ENCODE measurements at places on chromosomes 11 and 22. TPM values are rescaled to one million over a fixed set of nuclear protein-coding genes. Genes with fewer than 3 reads are reported as not detected.
A peak's percentile ranks its signal among the peaks of the same experiment; 100 is the strongest.

MYRF gene
- 0.15 TPM for total RNA-seq

ROM1 gene
- total RNA-seq: 3.1 TPM

GRCh38 chr22:40210818-40211217 lies 33.1 kb downstream of the TNRC6B start:
- no peak for DNase-seq

GRCh38 chr11:12212174-12212820 lies 101.9 kb downstream of the MICAL2 start:
- DNase-seq: no peak

ADM gene
- total RNA-seq: 324 TPM

DNA sequence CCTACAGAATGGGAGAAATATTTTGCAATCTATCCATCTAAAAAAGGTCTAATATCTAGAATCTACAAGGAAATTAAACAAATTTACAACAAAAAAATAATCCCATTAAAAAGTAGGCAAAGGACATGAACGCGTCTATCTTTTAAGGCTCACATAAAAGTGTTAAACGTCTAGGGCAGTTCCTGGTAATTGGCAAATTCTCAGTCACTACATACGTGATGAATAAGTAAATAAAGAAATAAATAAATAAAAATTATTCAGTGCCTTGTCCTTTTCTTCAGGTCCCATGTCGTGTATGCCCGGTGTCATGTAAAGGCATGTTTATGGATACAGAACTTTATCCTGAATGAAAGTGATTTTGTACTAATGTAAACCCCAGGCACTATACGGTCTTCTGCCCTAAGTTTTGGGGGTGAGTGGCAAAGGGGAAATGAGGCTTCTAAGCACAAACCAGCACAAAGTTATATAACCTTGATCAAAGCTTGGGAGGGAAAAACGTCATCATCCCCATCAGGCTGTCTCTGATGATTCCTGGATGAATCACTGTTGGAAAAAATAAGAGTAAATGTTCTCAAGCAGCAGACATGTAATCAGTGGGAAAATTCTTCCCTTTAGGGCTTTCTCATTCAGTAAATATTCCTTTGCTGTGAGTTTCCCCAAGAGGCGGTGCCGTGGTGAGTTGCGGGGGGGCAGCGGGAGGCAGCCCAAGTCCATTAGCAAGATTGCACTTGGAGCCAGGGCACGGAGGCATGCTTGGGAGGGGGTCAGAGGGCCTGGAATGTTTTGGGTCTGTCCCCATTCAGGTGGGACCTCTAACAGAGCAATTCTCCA lies 30.4 kb upstream of the MICAL2 start:
- peak; percentile 98 for DNase-seq

NXPE4 gene
- total RNA-seq: not detected

DNA sequence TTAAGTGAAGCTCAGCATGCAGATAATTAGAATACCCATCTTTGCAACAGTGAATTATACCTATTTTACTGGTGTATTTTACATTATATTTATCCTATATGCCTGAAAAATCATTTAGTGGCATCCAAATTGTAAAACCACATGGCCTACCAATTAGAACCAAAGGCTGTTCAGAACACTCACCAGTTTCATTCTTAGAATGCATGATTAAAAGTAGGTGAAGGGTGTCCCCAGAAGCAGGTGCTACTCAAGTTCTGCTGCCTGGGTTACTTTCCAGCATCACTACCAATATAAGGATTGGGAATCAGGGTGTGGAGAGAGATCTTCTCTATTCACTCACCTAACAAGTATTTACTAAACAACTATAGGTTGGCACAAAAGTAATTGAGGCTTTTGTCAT lies 103.3 kb downstream of the SGSM3 start:
- no peak for DNase-seq

RFPL3 gene
- not detected for total RNA-seq

DNA sequence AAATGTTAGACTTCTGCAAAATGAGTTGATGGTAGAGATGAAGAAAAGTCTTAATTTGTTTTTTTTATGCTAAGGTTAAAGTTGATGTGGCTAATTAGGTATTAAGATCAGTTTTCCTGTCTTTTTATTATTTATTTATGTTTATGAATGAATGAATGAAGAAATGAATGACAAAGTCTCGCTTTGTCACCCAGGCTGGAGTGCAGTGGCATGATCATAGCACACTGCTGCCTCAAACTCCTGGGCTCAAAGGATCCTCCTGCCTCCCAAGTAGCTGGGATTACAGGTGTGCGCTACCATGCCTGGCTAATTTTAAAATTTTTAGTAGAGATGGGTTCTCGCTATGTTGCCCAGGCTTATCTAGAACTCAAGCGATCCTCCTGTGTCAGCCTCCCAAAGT lies 29.2 kb downstream of the MTMR3 start:
- DNase-seq: no peak

- DNase-seq: no peak
These were observed 5.9 kb upstream of the ACY3 start for GRCh38 chr11:67656278-67656922.

DNA sequence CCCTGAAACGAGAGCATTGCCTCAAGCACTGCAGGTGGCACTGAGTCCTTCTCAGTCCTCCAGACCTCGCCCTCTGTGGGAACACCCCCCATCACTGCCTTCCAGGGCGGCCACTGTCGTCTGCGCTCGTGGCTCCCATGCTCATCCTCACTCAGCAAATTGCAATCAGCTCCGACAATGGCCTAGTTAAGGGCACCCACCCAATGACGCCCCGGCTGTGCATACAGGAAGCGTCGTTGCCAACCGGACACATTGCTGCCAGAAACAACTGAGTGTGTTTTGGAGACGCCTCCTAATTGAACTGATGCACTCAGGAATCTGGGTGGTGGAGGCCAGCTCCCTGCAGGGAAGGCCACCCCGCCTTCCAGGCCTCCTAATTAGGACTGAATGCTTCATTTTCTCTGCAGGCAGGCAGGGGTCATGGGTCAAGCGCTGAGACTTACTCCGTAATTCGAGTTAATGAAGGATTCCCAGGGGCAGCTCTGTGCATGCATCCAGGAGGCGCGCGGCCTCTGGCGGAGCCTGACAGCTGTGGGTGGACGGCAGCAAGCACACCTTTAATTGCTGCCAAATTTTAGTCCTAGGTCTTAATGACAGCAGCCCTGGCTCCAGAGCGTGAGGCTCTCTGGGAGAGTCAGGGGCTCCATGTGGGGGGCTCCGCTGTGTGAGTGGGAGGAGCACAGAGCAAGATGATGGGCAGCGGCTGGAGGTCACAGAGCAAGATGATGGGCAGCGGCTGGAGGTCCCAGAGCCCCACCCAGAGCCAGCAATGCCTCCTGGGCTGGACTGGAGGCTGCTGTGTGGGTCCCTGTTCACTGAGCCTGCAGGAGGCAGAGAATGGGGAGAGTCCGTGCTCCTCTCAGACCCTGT lies 199.0 kb downstream of the BRD1 start:
- DNase-seq: no peak

RIN1 gene
- total RNA-seq: 40.6 TPM

MYO18B gene
- total RNA-seq: not detected

- DNase-seq: no peak
These were observed 105.3 kb upstream of the FGF3 start for GRCh38 chr11:69924308-69925161.

GDPD5 gene
- total RNA-seq: 5.1 TPM

TRMT112 gene
- 268 TPM for total RNA-seq

DNA sequence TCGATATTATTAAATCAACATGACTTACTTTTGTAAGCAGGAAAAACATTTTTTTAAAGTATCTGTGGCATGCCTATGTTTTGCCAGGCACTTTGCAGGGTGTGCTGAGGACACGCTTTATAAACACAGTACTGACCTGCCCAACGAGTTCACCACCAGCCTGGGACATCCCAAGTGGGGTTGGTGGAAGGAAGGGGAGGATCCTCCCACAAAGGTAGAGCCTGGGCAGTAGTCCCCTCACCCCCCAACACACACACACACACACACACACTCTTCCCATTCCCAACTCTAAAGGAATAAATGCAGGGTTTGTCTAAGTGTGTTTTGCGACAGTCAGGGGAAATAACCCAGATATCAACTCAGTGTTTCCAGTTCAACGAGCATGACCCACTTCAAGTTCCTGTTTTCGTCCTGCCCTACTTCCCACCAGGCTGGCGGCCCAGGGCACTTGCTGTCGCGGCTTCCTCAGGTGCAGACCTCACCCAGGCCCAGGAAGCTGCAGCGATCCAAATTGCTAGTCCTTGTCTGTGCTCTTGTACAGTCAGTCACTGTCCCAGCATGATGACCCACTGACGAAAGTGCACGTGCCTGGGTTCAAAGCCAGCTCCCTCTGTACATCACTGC lies 3.1 kb downstream of the CERK start:
- DNase-seq: no peak

DNA sequence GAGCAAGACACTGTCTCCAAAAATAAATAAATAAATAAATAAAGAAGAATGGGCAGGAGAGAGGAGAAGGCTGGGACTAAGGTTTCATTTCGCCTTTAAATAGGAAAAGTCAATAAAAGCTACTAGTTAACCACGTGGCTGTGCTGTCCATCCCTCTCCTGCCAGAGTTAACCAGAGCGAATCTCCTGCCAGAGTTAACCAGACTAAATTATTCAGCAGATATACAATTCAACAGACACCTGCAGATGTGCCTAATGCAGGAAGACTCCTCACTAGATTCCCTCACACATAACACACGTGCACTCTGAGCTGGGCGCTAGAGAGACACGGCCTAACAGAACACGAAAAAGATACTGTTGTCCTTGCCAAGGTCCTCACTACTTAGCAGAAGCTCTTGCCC lies 156.1 kb downstream of the IGLL1 start:
- DNase-seq: no peak

- DNase-seq: no peak
These were observed 7.5 kb downstream of the FXYD6 start for GRCh38 chr11:117868815-117869561.

GRCh38 chr11:75665126-75665525 lies 3.7 kb downstream of the MAP6 start:
- DNase-seq: no peak

IL17RA gene
- 13.9 TPM for total RNA-seq

DNA sequence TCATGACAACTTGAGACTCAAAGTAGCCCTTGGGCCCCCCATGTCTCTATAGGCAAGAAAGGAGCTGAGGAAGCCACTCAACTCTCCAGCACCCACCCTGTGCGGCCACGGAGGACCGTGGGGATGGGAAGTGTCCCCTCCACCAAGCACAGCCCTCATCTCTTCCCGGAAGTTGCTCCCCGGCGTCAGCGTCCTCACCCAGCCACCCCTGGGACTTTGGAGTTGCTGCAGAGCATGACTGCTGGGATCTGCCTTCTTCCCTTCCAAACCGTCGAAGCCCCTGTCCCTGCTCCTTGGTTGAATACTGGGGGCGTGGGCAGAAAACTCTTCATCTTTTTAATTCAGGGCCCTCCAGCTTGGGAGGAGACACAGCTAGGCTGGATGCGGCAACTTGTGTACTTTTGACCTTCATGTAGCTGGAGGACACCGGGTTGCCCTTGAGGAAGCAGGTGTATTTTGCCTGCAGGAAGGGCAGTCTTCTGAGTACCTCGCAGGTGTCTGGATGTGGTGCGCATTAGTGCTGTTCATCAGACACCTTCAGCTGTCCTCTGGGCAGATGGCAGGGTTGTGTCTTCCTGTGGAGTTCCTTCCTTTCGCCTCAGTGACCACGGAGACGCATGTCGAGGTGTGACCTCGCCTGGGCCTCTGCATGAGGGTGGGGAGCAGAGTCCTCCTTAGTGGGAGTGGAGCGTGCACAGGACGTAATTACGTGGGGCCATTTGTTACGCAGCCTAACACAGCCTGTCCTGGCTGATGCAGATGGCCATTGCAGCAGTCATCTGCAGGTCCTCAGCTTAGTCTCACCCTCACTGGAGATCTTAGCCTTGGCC lies 12.2 kb upstream of the IFITM3 start:
- DNase-seq: no peak

DRD4 gene
- total RNA-seq: 0.14 TPM

DNA sequence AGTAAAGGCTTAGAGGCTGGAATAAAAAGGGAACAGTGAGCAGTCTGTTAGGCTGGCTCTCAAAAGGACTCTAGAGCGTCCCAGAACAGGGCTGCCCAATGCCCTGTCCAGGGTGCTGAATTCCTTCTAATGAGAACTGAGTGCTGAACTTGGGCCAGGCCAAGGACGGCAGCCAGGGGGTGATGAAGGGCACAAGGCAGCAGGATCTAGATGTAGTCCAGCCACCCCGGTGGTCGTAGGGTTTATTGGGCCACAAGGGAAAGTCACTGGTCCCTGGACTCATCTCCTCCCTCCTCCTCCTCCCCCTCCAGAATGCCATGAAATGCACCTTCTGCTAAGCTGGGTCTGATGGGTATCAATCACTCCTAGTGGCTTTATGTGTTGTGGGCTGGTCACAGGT lies 19.2 kb downstream of the NPTXR start:
- peak; percentile 70 for DNase-seq

OR52I1 gene
- total RNA-seq: not detected

DNA sequence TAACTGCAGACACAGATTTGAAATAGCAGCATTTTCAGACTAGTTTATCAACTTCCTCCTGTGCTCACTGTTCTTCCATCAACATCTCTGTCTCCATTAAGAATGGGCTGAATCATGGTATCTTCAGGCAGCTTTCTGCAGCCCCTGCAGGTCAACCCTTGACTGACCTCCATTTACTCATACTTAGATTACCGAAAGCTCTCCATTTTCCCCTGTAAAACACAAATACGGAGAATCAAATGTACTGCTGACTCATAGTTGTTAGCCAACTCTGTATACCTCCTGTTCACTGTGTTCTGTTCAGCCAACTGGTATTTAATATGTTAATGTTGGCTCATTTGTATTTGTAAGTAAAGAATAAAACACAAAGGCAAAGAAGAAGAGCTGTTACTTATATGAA lies 364.0 kb downstream of the CASP12 start:
- DNase-seq: no peak

DNA sequence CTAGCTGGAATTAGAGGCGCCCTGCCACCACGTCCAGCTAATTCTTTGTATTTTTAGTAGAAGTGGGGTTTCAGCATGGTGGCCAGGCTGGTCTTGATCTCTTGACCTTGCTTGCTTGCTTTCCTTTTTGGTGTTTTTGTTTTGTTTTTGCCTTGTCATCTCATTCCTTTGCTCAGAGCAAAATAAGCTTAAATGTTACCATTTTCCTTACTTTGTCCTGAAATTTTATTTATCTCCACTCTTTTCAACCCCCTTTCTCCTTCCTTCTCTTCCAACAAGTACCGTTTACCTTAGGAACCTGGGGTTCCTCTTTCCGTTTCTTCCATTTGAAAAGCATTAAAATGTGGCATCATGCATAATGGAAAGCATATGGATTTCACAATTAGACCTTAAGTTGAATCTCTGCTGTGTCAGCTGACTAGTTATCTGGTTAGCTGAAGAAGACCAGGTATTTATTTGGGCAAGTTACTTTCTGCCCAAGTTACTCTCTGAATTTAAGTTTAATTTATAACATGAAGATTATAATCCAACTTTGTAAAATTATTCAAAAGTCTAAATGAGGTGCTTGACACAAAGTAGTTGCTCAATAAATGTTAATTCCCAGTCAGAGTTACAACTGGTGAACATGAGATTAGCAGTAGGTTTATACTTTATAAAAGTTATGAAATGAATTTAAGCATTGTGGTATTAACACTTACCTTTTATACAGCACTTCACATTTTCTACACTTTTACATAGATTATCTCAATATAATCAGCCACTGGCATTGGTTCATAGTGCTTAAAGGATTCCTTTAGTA lies 69.7 kb downstream of the PRMT3 start:
- DNase-seq: no peak

CCDC81 gene
- 8.1 TPM for total RNA-seq

Measured in HFFc6 (cell line).